ENCODE measurements at places on chromosomes 3 and 15.

- peak; percentile 29 for DNase-seq
Observed at GRCh38 chr3:46665763-46666452, 27.6 kb downstream of the ALS2CL start.

DNA sequence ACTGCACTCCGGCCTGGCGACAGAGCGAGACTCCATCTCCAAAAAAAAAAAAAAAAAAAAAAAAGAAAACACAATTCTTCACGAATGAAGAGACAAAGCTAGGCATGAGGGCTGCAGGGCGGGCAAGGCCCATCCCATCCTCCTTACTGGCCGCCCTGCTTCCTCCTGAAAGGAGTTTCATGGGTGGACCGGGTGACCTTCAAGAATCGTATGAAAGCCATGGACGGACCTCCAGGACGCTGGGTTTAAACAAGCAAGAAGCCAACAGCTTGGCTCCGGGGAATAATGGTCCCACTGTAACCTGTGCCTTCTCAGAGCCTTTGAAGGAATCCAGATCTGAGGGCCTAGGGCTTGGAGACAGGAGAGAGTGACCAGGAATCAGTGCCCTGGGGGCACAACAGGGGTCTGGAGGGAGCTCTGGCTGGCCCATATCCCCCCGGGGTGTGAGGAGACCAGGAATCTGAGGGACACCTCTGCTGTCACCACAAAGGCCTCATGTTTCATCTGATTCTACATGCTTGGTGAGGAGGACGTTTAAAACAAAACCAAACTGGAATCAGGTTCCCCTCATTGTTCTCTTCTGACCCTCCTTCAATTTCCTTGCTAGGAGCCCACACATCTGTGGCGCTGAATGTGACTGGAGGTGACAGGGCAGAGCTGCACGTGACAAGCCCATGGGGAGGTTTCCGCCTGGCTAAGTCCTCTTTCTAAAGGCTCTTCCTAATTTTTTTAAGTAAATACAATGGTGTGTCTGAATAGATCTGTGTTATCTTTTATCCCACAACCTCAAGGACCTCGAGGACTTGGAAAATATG is 46.1 kb downstream of the WHAMM start:
- no peak for DNase-seq

GRCh38 chr3:54122324-54123002 is at the start of gene CACNA2D3:
Gene CACNA2D3 (plus strand): TSS chr3:54122552.
- no peak for DNase-seq

DNA sequence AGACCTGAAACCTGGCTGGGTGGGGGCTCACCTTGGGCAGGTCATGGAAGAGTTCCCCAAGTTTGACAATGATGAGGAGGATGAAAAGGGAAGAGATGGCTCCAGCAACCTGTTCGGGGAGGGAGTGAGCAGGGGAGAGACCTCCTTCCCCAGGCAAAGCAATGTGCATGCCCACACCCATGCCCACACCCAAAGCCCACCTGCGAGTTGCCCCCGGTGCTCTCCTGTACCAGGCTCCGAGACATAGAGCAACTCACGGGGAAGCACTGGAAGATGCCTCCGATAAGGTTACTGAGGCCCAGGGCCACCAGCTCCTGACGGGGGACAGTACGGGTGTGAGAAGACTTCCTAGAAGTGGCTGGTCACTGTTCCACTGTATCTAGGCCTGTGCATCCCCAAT is 4.9 kb downstream of the SLC26A6 start:
- DNase-seq, result no peak

GRCh38 chr15:41660235-41661077 is at the start of gene MGA:
Gene MGA (plus strand): TSS chr15:41660405.
- DNase-seq, result peak; percentile 95

DNA sequence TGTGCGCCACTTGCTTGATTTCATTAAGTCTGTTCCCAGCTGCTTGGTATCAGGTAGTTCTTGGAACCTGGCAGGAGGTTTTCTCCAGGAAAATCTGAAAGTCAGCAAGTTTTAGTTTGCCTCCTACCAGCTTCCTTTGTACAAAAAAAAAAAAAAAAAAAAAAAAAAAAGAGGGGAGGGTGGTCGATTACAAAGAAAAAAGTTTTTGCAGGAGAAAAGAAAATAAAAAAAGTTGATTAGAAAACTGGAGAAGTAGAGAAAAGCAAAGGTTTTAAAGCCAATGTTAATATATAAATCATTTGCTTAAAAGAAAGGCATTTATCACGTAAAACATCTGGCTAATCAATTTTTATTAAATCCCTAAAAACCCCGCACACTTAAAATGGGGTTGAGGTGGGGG is 5.9 kb downstream of the EPHA3 start:
- no peak for DNase-seq

DNA sequence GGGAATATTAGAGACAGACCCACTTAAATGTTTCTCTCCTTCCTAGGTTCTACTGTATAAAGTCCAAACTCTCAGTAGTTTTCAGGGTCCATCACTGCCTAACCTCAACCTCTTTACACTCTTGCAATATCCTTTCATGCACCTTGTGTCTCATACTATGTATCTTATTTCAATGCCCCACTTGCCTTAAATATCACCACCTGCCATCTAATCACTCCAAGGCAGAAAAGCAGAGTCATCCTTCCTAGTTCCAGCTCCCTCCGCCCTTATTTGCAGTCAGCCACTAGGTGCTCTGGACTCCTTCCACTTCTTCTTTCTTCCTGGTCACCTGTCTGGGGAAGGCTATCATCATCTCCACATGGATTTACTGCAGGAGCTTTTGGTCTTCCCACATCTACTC is 322.0 kb downstream of the MFSD1 start:
- no peak for DNase-seq

- no peak for DNase-seq
Observed at GRCh38 chr3:152811974-152812760, 22.8 kb upstream of the P2RY1 start.

DNA sequence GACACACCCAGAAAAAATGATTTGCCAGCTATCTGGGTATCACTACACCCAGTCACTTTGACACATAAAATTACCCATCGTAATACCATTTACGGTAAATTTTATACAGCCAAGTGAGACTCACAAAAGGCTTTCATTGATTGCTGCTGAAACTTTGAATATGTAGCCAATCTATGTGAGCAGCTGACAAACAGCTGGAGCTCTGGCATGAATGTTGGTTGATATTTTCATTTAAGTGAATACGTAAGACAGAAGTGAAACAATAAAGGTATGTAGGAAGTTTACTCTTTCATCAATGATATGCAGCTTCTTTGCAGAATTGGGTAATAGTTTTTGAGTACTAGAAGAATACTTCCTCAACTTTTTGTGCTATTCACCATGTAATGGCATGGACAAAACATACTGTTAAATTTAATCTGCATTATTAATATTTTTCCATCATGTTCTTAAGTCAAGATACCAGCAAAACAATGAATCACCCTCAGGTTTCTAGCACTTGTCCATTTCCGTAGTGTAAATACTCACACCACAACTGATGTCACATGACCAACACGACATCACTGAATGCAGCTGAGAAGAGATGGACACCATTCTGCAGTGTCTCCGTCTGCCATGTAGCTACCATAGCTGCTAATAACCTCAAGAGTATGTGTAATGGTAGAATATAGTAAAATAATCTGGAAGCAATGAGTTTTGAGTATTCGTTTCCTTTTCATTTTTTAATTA is 205.9 kb upstream of the HES1 start:
- DNase-seq, result no peak

GRCh38 chr3:106014518-106014917 is 145.7 kb upstream of the CBLB start:
- no peak for DNase-seq

- no peak for DNase-seq
Observed at GRCh38 chr3:194672876-194673275, 885 bp upstream of the LSG1 start.

- DNase-seq, result no peak
Observed at GRCh38 chr3:187968883-187969580, 184.9 kb upstream of the LPP start.

DNA sequence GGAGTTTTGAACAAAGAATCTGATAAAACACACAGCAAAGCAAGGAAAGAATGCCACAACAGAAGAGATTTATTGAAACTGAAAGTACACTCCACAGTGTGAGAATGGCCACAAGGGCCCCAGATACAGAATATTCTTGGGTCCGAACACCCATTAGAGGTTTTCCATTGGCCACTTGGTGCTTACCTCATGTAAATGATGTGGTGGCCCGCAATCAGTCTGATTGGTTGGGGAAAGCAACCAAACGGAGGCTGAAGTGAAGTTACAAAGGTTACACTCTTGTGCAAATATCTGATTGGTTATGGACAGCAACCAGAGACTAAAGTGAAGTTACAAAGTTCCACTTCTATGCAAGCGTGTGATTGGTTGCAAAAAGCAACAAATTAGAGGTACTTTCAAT is 20.4 kb downstream of the NSUN3 start:
- DNase-seq, result no peak

DNA sequence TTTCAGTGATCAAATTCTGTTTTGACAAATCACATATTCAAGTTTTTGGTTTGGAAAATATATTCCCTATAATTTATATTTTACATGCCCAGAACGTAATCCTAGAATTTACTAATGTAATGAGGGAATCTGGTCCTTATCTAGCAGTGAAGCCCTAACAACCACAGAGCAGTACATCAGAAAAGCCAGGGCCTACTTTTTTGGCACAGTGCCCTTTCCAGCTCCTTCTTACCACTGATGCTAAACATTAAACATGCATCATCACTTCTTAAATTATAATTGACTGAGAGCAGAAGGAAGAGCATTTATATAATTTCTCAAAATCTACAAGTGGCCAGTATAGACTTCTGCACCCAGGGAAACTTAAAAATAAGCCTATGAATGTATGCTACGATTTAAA is 66.7 kb downstream of the FBXL22 start:
- DNase-seq, result no peak

- no peak for DNase-seq
Observed at GRCh38 chr3:73028803-73029202, 32.2 kb downstream of the PPP4R2 start.

DNA sequence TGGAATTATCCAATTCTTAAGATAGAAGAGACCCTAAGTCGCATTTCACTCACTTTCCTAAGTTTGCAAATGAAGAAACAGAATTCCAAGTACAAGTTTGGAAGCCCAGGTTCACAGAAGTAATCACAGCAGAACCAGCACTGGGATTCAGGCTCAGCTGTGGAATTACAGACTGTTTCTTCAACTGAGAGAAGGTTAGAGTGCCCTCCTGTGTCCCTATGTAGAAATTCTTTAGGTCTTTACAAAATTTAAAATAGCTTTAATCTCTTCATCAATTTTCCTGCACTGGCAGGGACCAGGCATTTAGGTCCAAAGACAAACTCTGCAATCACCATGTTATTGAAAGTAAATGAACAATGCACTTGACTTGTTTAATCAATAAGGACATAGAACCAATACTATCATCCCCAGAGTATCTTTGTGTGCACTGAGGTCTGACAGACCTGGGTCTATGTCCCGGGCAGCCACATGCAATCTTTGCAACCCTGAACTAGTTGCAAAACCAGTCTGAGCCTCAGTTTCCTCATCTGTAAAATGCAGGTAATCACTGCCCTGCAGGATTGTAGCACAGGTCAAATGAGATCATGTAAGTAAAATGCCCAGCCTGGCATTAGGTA is 96.3 kb upstream of the ZBED2 start:
- DNase-seq, result no peak

DNA sequence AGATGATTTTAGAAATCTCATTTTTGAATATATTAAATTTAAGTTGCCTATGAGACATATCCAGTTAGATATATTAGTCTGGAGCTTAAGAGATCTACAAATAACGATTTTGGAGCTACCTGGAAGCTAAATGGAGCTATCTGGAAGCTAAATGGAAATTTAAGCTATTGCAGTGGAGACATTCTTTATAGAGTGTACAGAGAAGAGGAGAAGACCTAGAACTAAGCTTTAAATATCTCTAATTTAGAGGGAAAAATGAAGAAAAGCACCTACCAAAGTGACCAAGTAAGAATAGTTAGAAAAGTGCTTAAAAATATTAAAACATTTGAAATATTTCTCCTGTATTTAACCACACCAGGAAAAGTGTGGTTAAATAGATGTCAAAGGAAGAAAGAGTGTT is 28.3 kb downstream of the SPESP1 start:
- no peak for DNase-seq

- DNase-seq, result no peak
Observed at GRCh38 chr3:72953325-72953956, 43.2 kb upstream of the PPP4R2 start.

GRCh38 chr15:97087006-97087741 is 756.7 kb downstream of the NR2F2 start:
- no peak for DNase-seq

- DNase-seq, result no peak
Observed at GRCh38 chr3:143769616-143770015, 78.7 kb downstream of the SLC9A9 start.

DNA sequence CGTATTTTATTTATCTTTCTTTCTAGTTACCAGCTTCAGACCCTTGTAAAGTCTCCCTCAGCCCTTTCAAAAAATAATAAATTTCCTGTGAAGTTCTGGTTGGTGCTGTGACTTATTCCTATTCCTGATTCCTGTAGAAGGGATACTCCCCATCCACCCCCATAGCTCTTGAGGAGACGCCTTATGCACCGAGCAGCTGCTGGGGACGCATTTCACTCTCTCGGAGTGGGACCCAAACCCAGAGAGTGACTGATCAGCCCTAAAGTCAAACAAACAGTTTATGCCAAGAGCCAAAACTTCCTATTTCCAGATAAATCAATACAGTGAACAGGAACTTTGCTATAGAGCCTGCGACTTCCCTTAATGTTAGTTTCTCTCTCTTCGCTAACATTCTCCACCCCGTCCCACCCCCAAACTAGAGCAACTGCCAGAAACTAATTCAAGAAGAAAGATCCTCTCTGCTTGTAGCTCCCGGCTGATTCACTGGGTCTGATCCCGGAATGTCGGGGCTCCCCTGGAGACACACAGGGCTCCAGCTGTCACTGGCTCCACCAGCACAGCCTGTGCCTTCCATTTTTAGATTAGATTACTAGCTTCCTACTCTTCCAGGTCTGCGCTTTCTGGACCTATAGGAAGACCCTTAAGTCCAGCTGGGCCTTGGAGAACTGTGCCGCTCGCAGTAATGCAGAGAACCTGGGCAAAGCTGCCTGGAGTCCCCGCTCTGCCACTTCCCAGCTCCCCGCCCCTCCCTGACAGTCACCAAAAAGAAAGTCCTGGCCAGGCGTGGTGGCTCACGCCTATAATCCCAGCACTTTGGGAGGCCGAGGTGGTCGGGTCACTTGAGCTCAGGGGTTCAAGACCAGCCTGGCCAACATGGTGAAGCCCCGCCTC is 45.2 kb downstream of the KLHL25 start:
- no peak for DNase-seq

GRCh38 chr15:73957785-73958184 is 31.5 kb downstream of the LOXL1 start:
- no peak for DNase-seq

GRCh38 chr15:91047545-91048199 is 25.3 kb upstream of the VPS33B start:
- DNase-seq, result no peak

GRCh38 chr3:58260733-58261132 is 23.1 kb downstream of the ABHD6 start:
- no peak for DNase-seq

Data from H1 (cell line).